ENCODE measurements at places on chromosomes 2 and 18.
A peak's percentile ranks its signal among the peaks of the same experiment; 100 is the strongest.

GRCh38 chr18:72013427-72013850 lies 530.7 kb downstream of the CBLN2 start:
- no peak for DNase-seq

DNA sequence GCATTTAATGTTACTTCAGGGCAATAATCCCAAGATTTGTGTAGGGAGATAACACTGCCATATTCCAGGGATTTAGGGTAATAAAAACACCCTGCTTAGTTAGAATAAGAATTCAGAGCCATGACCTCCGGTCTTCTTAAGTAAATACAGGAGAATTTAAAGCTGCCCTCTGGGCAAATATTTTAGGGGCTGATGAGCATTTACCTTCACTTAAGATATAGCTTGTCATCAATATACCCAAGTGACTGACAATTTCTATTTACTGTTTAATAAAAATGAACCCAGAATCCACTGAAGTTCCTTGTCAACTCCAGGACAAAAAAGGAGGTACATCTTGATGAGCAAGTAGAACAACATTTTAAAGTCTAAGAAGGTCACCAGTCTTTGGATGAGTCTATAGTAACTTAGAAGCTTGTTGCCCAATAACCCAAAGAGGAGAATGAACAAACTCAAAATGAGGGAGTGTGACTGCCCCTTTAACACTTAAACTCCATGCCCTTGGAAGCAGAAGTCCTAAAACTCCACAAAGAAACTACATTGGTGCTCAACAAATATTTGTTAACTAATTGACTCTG lies 24.3 kb upstream of the IKZF2 start:
- DNase-seq, result no peak

GRCh38 chr18:76390452-76391035 lies 104.5 kb downstream of the ZNF516 start:
- no peak for DNase-seq

GRCh38 chr2:47025969-47026610 lies 110.5 kb upstream of the MCFD2 start:
- no peak for DNase-seq

GRCh38 chr18:21857871-21858270 lies 117.3 kb downstream of the MIB1 start:
- no peak for DNase-seq

- no peak for DNase-seq
These were observed 76.6 kb upstream of the GRB14 start for GRCh38 chr2:164697688-164698461.

DNA sequence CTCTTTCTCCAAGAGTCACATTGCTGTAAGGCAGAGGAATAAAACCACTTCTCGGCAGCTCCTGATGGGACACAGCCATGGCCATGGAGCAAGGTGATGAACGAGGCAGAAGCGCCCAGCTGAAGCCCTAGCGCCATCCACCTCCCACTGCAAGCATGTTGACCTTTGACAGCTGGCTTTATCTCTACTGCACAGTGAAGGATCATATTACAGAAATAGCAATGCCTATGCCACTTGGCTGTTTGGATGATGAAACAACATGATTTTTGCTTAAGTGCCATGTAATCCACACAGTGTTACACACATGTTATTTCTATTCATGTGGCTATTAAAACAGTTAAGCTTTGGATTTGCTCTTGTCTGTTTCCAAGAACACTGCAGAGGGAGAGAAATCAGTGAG lies 167.7 kb downstream of the VAPA start:
- DNase-seq, result no peak

GRCh38 chr2:130864830-130865800 lies 28.4 kb downstream of the ARHGEF4 start:
- no peak for DNase-seq

GRCh38 chr2:96528006-96528699 lies 8.4 kb upstream of the ARID5A start:
- DNase-seq, result peak; percentile 43

GRCh38 chr2:19860022-19860421 lies 41.8 kb downstream of the TTC32 start:
- no peak for DNase-seq

- no peak for DNase-seq
These were observed 191.9 kb downstream of the MC4R start for GRCh38 chr18:60180671-60181070.

- DNase-seq, result no peak
These were observed 168.8 kb downstream of the ZNF385B start for GRCh38 chr2:179692610-179693009.

DNA sequence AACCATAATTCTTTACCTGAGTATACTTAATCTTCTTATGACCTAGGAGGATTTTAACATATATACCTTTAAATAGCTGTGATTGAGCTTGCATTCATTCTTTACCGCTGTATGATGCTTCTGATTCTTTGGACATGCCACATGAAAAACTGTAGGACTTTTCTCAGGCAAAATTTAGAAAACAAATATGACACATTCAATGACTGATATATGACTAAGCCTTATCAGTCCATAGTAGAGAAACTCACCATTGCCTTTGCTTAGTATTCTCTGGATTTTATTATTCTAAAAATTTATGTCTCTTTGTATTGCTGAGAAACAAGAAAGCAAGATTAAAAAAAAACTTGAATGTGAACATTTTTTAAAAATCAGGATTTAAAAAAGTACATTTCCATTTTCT lies 3.7 kb downstream of the FAM171B start:
- no peak for DNase-seq

DNA sequence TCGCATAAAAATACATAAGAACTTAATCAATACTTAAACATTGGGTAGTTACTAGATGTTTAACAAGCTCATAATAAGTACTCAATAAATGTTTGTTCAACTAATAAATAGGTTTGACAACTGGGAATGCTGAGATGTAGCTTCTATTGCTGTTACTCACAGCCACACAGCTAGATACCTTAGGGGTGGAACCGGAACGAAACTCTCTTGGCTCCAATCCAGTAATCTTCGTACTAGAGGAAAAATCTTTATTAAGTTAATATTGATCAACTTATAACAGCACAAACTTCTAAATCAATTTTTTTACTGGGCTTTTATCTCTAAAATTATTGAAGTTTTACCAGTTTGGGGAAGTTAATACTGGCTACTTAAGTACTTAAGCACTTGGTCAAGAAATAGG lies 247.8 kb downstream of the PAX3 start:
- DNase-seq, result no peak

- DNase-seq, result no peak
These were observed 24.1 kb upstream of the ZCCHC2 start for GRCh38 chr18:62498616-62499262.

DNA sequence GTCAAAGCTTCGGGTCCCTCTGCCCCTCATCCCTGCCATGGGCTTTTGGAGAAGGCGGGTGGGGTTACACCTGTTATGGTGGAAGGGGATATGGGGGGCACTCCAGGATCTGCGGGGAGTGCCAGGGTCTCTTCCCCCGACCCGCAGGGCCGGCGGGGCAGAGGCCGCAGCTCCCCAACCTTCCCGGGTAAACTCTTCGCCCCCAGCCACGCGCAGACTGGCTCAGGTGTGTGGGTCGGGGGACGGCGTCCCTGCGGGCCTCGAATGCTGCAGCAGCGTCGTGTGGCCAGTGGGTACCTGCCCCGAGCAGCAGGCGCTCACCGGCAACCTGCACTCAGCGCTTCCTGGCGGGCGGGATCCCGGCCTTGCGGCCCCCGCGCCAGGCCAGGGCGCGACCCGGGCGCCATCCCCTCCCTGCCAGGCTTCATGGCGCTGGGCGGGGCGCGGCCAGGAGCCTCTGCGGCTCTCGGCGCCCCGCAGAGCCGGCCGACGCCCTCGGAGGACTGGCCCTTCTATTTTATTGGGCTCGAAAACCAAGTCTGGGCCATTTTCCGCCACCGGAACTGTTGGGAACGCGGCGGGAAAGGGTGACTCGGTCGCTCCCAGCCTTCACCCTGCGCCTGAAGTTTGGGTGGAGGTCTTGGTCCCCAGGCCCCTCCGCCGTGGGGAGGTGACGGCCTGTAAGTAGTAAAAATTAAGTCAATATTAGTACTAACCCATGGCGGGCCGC lies 4.5 kb downstream of the GBX2 start:
- DNase-seq, result no peak

GRCh38 chr2:83055376-83056010 lies 1403.6 kb downstream of the SUCLG1 start:
- DNase-seq, result no peak

- DNase-seq, result no peak
These were observed 336.8 kb downstream of the KCNJ3 start for GRCh38 chr2:155035308-155035707.

- DNase-seq, result no peak
These were observed 662.6 kb upstream of the FAM98A start for GRCh38 chr2:34261701-34262100.

DNA sequence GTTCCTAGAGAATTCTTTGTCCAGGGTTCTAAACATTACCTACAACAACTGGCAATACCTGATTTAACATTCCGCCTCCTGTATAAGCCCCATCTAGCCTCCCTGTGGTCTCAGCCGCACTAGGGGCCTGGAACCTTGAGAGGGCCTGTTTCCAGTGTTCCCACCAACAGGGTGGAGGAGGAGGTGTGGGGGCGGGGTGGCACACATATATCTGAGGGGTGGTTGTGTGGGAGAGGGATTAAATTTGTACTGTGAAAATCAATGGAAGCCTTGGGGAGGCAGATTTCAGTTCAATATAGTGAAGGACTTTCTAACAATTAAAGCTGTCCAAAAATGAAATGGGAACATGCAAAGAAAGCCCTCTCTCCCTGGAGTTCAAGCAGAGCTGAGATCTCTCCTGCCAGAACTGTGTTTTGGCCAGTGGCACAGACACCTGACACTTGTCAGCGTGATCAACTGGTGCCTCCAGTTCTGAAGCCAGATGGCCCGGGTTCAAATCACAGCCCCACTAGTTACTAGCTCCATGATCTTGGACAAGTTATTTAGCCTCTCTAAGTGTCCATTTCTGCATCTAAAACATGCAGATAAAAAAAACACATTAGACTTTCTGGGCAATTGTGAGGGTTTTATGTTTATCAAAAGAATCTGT lies 17.0 kb upstream of the FZD7 start:
- DNase-seq, result no peak

DNA sequence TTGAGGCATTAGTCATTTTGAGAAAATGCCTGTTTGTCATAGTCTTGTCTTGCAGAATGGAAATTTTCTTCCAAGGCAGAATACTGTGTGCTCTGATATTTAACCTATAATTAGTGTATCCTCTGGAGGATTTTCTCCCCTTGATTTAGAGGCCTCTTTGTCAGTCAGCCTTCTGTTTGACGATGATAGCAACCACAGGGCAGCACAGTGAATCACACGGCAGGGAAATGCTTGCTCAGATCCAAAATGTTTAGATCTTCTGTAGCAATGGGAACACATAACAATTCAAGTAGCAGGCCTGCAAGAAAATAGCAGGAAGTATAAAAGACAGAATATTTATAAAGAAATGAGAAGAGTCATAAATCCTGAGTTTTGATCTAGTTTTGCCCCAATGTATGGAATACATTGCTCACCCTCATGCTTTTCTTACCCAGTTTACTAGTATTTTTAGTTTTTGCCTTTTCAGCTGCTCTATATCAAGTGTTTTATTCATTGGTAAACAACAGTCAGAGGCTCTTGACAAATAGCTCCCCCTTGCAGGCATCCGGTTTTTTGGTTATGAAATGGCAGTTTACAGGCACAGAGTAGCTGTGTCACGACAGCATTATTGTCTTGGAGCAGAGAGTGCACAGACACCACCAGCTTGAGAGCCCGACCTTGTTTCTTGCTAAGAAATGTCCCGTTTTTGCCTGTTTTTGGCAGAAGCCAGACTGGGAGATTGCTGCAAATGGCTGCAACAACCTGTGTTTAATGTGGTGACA lies 185.1 kb downstream of the MYO3B start:
- DNase-seq, result no peak

DNA sequence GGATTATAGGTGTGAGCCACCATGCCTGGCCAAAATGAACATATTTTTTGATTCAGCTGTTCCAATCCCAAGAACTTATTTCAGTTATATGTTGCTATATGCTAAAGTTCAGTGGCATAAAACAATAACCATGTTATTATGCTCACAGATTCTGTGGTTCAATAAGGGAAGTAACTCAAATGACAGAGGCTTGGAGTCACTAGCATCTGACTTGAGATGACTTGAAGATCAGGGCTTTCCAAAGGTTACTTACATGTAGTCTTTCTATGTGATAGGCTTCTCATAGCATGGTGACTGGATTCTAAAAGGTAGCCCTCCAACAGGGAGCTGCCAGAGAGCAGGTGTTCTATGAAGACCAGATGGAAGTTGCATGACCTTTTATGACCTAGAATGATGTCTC lies 17.2 kb downstream of the CLK1 start:
- no peak for DNase-seq

DNA sequence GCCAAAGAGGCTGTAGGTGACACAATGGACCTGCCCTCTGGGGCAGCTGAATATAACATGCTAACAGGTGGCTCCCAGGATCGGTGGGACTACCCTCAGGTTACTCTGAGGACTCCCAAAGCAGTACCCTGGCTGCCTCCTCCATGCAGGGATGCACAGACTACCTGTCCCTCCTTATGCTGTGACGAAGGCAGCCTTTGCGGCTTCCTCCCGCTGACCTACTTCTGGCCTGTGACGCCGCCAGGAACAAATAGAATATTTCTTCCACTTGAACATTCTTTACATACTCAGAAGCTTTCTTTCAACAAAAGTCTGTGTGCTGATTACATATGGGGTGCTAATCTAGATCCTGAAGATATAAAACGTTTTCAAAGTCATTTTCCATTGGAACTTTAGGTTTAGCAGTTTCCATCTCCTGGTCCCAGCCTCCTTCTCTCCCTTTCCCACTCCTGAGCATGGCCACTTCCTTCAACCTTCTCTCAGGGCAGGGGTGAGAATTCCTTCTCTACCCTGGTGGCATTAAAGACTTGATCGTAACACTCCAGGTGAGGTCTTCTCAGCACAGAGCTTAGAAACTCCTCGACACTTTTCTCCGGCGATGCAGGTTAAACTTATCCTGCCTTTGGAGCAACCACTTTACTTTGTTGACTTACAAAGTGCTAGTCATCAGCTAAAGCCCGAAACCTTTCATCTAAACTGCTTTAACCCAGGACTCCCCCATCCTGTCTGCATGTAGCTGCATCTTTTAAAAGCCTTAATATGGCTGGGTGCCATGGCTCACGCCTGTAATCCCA lies 58.9 kb upstream of the STK17B start:
- DNase-seq, result no peak

- DNase-seq, result no peak
These were observed 15.4 kb downstream of the ALPG start for GRCh38 chr2:232422051-232422450.

DNA sequence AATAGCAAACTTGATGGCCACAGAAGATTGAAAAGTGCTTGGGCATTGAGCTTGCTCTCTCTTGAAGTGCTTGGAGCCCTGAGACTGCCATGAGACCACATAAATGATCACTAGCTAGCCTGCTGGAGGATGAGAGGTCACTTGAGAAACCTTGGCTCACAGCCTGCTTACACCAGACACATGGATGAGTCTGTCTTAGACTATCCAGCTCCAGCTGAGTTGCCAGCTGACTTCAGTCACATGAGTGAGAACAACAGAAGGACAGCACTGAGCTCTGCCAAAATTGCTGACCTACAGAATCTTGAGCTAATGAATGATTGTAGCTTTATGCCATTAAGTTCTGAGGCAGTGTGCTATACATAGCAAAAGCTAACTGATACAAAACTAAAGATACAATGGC lies 18.1 kb downstream of the NABP1 start:
- DNase-seq, result no peak

GRCh38 chr18:44766450-44766849 lies 85.8 kb downstream of the SETBP1 start:
- DNase-seq, result no peak

All from stimulated activated CD8-positive, alpha-beta memory T cell treated with anti-CD3 and anti-CD28 coated beads, Interleukin-15, amount 100 ng/mL, for 24 hours (primary cell).